ENCODE measurements at places on chromosomes 7 and 10.

DNA sequence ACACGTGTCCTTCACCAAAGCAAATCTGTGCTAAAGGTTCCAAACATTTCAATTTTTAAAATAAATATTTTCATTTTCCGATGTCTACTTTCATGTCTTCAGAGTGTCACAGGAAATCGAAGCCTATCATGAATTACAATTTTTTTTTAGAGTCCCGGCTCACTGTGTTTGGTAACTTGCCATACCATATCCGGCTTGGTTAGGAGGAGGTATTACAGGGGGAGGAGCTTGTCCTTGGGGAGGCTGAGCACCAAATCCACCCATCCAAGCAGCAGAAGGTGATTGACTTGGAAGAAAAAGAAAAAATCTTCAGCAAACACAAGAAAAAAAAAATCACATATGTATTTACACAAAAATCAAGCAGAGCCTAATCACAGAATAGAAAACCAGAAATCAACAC lies 21.3 kb downstream of the TIAL1 start:
- no peak for DNase-seq

GRCh38 chr7:122790132-122790531 lies 87.4 kb upstream of the RNF148 start:
- no peak for DNase-seq

GRCh38 chr10:24791084-24791726 lies 67.5 kb upstream of the ARHGAP21 start:
- no peak for DNase-seq

- DNase-seq = no peak
These were observed 8.1 kb downstream of the ADAP1 start for GRCh38 chr7:946256-946996.

- DNase-seq = no peak
These were observed 81.9 kb downstream of the SKAP2 start for GRCh38 chr7:26782501-26782900.
